ENCODE measurements at places on chromosomes 3 and 15.

- DNase-seq, result no peak
Measured at GRCh38 chr3:115021061-115021460, 126.0 kb downstream of the ZBTB20 start.

- DNase-seq, result no peak
Measured at GRCh38 chr15:96237002-96237401, 93.5 kb upstream of the NR2F2 start.

- DNase-seq, result no peak
Measured at GRCh38 chr3:139827833-139828232, 107.2 kb upstream of the CLSTN2 start.

GRCh38 chr3:39506863-39507262, 39.4 kb downstream of the MOBP start:
- DNase-seq, result no peak

DNA sequence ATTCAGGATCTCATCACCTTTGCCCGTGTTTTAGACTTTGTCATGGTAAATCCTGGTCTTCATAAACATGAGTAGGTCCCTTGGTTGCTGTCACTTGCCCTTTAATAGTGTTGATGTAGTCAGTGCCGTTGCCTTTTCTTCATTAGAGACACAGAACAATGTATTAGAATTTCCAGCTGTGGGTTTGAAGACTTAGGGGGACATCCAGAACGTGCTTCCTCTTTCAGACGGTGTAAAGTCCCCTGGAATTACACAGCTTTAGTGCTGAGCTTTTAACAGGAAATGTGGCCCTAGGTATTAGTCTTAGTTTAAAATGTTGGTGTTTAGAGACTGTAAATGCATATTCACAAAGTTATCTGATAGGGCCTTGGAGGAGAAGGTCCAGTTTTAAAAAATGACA, 8.8 kb upstream of the LRCH3 start:
- DNase-seq, result no peak

- DNase-seq, result no peak
Measured at GRCh38 chr3:33521736-33522135, 81.5 kb upstream of the UBP1 start.

- DNase-seq, result no peak
Measured at GRCh38 chr3:193574488-193575070, 18.4 kb upstream of the OPA1 start.

DNA sequence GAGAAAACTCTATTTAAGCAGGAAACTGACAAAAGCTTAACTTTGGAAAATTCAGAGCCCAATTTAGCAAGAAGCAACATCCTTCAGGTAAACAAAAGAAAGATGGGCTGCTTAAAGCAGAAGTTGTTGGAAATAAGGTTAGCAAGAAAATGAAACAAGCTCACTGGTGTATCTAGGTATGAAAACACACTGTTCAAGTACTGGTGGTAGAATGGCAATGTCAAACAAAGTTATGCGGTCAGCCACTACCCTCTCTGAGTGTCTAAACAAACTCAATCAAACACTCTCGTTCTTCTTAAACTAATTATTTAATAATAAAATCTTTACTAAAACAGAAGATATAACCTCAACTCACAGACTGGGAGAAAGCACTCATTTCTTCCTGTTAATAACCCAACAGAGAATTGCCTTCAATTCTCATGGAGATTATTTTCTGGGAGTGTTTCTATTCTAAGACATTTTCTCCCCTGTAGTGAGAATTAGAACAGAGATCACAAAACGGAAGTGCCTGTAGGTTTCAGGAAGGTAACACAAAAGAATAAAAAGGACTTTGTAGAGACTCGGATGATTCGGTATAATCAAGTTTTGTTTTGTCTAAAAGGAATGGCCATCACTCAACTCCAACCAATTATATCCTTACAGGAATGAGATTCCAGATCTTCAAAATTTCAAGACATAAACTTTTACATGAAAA, 28.9 kb downstream of the PRICKLE2 start:
- no peak for DNase-seq

GRCh38 chr3:63538919-63539318, 113.6 kb upstream of the SNTN start:
- no peak for DNase-seq

GRCh38 chr15:65790694-65791334, 1.3 kb downstream of the DENND4A start:
- no peak for DNase-seq

- DNase-seq, result no peak
Measured at GRCh38 chr15:22989576-22990477, 9.7 kb upstream of the CYFIP1 start.

DNA sequence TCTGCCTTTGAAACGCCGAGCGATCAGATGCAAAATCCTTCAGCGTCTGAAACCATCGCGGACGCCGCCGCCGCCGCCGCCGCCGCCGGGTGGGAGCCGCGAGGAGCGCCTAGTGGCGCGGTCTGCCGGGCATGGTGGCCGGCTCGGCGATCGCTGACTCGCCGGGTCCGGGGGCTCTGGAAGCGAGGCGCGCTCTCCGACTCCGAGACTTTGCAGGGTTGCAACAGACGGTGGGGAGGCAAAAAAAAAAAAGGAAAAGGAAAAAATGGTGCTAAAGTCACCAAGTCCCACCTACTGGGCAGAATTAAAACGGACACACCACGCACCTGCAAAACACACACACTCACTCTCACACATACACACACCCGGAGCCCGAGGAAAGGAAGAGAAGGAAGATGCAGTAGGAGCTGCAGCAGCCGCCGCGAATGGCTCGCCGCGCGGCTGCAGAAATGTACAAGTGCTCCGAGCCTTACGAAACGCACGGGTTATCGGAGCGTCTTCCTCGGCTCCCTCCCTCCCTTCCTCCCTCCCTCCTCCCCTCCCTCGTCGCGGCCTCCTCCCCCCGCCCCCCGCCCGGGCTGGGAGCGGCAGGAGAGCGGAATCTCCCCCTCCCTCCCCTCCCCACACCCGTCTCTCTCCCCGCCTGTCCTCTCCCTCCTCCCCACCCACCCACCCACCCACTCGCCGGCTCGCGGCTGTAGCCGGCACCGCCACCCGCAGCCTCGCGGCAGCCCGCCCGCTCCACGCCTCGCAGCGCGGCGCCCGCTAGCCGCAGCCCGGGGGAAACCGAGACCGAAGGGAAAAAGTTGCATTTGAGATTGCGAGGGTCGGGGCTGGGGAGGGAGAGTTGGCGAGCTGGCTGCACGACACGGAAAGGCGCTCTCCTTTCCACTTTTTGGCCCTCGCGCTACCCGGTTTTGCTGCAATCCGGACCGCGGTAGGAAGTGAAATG, at the start of gene NTRK3:
Gene NTRK3, minus strand, starts transcription at position 461 of the 952 bp plus-strand sequence. CDS start 586 bp downstream, outside the sequence.
- DNase-seq, result no peak

GRCh38 chr15:59524331-59524731, 86.3 kb downstream of the FAM81A start:
- DNase-seq, result no peak

DNA sequence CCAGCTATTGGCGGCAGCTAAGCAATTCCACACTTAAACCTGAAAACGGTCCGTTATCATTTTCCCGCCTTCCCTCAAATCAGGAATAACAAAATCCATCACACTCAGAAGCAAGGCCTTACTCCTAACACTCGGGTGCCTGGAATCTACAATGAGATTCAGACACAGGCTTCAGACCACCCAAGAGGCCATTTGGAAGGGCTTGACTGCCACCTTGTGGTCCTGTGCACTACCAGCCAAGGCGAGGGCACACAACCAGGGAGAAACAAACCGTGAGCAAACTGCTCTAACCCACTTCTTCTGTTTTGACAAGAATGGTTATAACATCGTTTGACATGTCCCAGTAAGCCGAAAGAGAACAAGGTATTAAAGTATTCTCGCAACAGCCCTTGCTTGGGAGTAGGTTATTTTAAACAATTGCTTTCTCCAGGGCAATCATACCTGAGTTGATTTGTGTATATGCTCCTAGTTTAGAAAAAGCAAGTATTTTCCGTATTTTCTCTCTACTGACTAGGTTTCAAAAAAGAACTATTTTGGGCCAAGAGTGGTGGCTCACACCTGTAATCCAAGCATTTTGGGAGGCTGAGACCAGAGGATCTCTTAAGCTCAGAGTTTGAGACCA, 40.1 kb upstream of the TAFA4 start:
- peak; percentile 15 for DNase-seq

- DNase-seq, result peak; percentile 99
Measured at GRCh38 chr3:194592798-194593752, 40.1 kb downstream of the TMEM44 start.

- DNase-seq, result no peak
Measured at GRCh38 chr3:2793987-2794386, 316.2 kb downstream of the IL5RA start.

- DNase-seq, result no peak
Measured at GRCh38 chr15:55118344-55118870, 78.3 kb downstream of the RSL24D1 start.

DNA sequence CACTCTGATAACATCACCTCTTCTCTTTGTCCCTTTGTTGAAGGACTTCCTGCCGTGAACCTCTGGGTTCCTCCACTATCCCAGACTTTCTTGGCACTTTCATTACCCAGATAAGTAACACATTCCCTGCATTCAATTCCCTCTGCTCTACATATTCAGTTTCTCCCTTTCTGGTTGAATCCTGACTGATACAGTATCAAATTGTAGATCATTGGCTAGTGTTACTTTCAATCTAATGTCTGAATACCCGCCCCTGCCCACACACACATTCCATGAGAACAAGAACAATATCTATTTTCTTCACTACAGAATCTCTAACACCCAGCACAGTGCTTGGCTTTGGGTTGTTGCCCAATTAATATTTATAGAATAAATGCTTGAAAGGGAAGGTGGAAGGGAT, 163.5 kb downstream of the ABHD5 start:
- no peak for DNase-seq

DNA sequence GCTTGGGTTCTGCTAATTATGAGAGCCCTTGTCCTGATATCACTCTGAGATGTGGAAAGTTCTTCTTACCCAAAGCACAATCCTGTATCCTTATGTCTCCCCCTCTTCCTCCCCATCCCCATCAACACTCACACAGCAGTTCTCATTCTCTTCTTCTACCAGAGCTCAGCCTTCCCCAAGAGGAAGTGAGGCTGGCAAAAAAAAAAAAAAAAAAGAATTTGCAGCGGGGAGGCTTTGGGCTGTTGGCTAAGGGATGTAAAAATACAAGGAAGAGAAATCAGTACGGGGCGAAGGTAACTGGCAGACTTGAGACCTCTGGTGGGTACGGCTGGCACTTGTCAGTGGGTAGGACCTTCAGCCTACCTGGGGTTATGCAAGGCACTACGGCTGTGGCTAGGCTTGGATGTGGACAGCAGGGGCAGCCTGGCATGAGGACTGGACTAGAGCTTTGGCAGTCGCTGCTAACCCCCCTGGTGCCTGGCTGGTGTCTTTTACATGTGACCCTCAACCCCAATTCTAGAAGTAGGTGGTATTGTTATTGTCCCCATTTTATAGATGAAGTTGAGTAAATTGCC, 5.4 kb downstream of the VIPR1 start:
- no peak for DNase-seq

DNA sequence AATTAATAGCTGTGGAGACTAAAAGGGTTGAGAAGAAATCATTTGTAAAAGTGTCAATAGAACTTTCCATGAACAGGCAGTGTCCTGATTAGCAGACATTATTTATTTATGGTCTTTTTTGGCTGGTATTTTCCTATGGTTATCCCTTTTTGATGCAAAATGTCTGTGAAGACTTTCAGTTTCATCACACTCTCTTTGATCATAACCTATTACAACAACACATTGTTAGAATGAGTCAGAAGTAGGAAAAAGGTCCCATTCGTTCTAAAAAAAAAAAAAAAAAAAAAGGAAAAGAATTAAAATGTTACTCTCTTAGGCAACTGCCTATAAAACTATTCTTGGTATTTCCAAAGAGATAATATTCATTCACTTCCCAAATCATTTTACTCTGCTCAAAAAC, 62.1 kb downstream of the SLC49A4 start:
- peak; percentile 32 for DNase-seq
